Femur (tissue), 1 donor: ENCODE measurements at places on chromosomes 12 and 14.

- DNase-seq: no peak
Observed at GRCh38 chr14:49886523-49886922, 6.4 kb upstream of the ARF6 start.

DNA sequence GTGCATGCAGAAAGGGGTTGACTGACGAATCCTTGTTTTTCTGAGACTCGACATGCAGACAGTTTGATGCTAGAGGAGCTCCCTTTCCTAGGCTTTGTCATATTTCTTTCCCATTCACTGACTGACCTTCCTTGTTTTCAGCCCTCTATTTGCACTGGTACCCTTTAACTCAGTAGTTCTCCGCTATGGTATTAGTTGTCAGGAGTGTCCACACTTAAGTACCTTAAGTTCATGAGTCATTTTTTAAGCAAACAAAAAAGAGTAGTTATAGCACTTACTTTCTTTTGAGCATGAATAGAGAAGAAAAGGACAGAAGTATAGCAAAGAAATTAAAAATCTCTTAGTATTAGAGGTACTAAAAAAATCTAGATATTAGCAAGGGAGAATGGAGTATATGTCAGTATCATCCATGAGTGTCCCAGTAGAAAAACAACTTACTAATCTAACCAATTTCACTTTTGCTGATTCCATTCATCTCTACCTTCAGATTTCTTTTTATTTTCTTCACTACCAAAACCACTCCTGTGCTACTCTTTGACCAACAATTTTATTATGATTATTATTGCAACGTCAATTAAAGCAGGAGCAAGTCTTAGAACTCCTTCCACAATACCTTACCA, 8.3 kb downstream of the ATP2B1 start:
- DNase-seq: no peak

DNA sequence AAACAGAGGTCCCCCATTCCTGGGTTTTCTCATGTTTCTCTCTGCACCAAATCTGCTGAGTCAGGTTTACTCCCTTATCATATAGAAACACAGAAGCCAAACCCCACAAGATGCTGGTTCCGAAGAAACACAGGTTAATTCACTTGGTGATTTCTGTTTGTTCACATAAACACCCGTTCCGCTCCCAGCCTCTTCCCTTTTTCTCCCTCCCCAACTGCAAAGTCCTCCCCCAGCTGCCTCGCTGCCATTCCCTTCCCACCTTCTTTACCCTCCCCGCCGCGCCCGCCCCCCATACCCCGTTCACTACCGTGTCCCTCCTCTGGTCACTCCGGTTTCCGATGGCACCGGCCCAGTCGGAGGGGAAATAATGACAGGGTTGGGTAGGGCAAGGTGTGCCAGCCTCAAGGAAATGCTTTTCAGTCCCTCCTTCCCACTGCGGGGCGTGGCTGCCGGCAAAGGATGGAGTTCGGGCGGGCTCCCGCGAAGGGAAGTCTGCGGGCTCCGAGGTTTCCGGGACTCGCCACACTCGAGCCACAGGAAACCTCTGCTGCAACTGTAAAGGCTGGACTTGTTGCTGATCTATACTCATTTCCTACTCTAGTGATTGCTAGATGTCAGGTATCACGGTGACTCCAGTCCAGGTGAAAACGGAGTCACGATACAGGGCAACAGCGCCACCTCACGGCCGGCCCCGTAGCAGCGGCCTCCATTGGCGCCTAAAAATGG, at the start of gene STYK1:
Gene STYK1 (minus strand): TSS at position 394 of the 726 bp plus-strand sequence. CDS start 39,434 bp downstream, outside the sequence.
- peak; percentile 46 for DNase-seq

DNA sequence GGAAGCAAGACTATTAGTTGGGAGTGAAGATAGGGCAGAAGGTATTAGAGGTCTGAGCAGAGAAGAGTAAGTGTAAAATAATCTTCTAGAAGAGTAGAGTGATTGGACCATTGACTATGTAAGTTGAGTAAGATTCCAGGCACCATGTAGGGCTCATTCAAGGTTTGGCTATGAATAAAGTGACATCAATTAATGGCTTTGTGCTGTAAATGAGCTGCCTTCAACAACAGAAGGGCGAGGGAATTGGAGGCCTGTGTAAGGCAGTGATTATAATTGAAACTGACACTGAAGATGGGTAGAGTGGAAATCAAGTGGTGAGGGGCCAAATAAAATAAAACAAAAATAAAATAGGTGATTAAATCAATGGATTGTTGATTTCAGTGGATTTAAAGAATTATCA, 26.4 kb downstream of the PTPRQ start:
- no peak for DNase-seq

DNA sequence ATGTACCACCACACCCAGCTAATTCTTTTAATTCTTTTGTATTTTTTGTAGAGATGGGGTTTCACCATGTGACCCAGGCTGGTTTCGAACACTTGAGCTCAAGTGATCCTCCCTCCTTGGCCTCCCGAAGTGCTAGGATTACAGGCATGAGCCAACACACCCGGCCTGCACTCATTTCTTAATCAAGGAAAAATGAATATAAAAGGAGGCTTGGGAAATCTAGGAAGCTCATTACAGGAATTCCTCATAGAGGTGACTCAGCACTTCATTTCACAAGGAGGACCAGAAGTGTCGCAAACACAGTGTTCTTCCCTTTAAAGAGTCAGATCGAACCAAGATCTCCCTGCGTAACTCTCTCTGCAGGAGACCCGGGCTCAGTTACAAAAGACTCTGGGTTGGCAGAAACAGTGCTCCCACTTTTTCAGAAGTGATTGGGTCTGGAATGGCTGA, 30.3 kb downstream of the NFKBIA start:
- DNase-seq: no peak

- no peak for DNase-seq
Observed at GRCh38 chr12:100427078-100427477, 46.6 kb upstream of the NR1H4 start.

GRCh38 chr12:59077153-59077552, 156.8 kb upstream of the LRIG3 start:
- DNase-seq: no peak

DNA sequence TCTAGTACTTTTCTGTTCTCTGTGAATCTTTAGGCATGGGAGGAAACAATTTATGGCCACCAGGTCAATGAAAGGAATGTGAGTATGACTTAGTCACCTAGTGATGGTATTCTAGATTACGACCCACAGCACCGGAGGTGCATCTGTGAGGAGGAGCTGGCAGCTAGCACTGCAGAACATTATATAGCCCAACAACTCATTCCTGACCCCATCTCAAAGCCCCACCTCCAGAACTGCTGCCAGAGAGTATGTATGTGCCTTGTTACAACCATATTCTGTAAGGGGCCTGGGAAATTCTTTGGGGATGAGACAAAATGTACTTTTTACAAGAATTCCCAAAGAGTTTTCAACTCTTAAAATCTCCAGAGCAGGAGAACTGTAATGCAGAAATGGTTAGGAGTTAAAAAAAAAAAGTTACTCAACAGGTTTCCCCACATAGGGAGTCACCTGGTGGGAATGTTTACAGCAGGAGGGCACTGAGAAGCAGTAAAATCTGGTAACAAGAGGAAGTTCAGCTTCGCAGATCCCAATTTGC, 34.9 kb upstream of the CERS5 start:
- DNase-seq: no peak

DNA sequence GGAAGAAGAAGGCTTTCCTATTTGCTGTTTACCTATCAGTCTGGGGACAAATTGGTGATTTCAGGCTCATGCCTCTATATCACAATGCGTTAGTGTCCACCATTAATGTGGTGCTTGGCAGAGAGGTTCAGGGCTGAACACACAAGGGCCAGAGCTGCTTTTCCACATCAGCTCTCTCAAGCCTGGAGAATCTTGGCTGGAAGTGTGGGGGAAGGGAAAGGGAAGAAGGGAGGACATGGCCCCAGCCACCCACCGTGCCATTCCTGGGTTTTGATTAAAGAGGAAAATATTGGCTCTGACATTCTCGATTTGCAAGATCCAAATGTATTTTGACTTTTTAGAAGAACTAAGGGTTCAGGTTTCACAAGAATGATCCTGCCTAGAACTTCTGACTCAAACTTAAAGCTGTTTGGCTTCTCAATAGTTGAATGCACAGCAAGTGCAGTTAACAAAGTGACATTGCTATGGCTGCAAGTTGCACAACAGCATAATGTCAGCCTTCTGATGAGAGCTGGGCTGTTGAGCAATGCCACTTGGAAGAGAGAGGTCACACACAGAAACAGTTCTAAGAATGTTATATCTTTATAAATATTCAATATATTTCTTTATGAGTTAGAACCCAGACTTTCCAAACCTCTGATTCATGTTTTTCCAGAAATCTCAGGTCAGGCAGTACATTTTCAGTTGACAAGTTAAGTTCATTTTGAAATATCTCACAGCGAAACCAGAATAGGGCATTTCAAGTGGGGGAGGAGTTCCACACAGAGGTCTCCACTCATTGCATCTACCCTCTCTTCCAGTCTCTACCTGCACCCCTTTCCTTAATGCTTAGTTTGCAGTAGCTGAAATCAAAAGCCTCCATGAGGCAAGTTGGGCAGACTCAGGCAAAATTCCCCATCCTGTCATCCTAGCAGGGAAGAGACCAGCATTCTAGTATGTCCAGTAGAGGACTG, 25.3 kb downstream of the IGF1 start:
- no peak for DNase-seq

- DNase-seq: no peak
Observed at GRCh38 chr14:29215853-29216252, 449.3 kb downstream of the FOXG1 start.

DNA sequence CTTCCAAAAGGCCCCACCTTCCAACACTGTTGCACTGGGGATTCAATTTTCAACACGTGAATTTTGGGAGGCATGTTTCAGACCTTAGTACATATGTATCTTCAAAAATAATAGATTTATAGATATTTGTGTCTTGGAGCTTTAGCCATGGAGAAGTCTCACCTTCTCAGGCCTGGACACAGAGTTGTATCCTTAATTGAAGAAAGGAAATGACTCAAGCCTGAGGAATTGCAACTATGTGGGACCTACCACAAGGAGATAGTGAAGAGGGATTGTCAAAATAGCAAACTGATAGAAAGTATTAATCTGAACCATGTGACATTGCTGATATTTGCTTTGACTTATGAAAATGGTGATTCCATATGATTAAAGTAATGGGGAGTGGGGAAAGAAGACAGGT, 89.8 kb downstream of the ACSS3 start:
- DNase-seq: no peak

GRCh38 chr12:120971299-120972180, 6.8 kb upstream of the HNF1A start:
- DNase-seq: no peak

DNA sequence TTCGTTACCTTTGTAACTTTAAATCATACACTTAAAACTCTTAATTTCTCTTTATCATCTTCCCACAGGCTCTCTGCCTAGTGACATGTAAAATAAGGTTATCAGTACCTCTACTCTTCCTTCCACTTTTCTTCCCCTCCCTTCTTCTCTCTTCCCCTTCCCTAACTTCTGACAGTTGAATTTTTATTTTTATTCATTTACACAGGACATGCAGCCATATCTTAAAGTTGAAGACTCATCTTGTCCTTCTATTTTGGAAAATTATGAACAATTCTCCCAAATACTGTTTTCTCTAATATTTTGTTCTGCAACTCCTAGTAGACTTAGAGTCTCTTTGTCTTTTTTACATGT, 263.9 kb downstream of the FBXL14 start:
- no peak for DNase-seq

- no peak for DNase-seq
Observed at GRCh38 chr12:78802593-78802992, 62.0 kb upstream of the SYT1 start.

- no peak for DNase-seq
Observed at GRCh38 chr14:24289649-24290280, 9.8 kb downstream of the DHRS1 start.

DNA sequence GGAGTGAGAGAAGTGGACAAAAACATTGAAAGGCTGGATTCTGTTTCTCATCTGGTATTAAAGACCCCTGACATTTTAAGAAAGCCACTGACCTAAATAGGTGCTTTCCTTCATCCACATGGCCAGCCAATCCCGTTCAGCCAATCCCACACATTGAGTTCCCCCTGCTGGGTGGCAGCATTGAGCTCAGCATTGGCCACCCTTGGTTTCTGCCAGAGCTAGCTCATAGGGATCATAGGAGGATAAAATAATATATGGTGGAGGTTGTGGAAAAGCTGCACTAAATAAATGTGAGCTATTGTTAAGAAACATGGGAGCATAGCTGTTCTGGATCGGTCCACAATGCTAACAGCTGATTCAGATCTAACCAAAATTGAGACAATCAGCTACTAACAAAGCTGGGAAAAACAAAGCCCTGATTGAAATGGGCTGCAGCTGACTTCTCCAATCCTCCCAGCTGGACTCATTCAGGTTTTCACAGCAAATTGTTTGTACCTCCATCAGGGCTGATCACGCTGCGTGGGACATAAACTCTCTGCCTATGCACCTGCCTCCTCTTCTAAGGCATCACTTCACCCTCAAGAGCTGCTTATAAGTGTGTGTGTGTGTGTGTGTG, 256.5 kb downstream of the EMP1 start:
- DNase-seq: no peak

GRCh38 chr12:89936631-89937030, 228.0 kb upstream of the ATP2B1 start:
- DNase-seq: no peak

DNA sequence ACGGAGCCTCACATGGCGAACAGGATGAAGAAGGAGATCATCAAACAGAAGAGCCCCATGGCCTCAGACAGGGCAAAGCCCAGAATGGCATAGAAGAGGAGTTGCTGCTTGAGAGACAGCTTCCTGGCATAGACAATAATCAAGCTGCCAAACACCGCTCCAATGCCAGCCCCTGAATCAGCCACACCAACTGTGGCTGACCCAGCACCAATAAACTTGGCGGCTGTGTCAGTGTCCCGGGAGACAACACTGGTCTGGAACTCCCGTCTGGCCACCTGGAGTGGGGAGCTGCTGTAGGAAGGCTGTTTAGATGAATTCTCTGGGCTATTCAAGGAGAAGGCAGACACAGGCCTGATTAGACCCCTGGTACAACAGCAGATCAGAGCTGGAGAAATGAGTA, 100.1 kb downstream of the HEATR5A start:
- DNase-seq: no peak

DNA sequence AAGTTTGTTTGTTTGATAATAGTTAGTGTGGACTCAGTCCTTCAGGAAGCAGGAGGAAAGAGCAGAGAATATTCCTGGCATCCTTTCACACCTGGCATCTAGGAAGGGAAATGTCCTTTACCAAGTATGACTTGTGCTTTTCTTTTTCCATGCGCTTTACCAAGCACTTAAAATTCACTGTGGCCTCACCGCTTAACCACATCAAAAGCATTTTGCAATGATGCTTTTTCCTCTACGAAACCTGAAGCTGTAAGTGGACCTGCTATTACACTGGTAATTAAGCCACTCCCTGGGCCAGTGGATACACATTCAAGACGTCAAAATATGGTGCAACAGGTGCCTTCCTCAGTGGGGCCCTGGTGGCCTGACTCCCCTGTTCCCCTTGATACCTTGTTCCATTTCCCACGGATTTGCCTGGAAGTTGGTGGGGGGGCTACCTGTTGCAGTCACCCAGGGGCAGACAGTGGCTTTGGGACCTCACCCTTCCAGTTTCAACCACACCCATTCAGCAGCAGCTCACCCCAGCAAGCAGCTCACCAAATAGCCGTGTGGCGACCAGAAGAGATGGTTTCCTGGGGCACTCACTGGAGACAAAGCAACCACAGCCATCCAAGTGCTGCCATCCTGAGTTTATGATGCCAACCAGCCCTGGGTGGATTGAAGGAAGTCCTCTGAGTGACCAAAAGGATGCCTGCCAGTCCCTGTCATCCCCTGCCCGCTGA, 14.2 kb upstream of the FZD10 start:
- no peak for DNase-seq
